ENCODE measurements at places on chromosomes 5 and 9. TPM values are rescaled to one million over a fixed set of nuclear protein-coding genes. Genes with fewer than 3 reads are reported as not detected.

C9 gene
- total RNA-seq = not detected

DNA sequence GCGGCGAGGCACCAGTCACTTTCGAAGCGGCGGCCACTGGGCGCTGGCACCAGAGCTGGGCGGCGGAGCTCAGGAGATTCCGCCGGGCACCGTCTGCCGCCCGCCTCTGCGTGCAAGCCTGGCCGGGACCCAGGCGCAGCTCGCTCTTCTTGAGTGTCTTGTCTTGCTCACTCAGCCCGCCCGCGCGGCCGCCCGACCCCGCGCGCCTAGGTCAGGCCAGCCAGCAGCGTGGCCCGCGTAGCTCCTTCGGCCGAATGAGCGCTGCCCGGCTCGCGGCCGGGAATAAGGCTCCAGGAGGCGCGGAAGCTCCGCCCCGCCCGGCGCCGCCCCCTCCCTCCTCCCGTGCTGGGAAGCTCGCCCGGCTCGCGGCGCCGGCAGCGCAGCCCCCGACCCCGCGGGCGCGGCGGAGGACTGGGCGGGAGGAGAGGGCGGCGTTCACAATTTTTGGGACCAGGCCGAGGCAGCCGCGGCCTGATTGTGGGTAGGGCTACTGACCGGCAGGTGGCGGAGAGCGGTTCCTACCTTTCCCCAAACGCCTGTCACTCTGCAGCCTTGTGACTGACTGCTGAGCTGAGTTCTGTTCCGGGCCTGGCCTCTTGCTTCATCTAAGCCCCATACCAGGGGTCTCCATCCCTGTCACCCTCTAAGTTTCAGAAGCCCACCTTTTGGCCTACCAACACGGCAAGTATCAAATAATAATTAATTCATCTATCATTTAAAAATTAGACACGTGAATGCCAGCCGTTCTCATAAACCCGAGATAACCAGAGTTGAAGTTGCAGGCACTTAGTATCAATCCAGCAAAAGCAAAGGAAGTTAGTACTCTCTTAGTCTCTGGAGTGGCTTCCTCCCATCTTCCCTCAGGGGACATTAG lies at the start of gene HBEGF:
HBEGF (minus strand) TSS at position 256 of the 874 bp plus-strand sequence. CDS start 275 bp downstream, outside the sequence.
- DNase-seq = peak; percentile 89

DNA sequence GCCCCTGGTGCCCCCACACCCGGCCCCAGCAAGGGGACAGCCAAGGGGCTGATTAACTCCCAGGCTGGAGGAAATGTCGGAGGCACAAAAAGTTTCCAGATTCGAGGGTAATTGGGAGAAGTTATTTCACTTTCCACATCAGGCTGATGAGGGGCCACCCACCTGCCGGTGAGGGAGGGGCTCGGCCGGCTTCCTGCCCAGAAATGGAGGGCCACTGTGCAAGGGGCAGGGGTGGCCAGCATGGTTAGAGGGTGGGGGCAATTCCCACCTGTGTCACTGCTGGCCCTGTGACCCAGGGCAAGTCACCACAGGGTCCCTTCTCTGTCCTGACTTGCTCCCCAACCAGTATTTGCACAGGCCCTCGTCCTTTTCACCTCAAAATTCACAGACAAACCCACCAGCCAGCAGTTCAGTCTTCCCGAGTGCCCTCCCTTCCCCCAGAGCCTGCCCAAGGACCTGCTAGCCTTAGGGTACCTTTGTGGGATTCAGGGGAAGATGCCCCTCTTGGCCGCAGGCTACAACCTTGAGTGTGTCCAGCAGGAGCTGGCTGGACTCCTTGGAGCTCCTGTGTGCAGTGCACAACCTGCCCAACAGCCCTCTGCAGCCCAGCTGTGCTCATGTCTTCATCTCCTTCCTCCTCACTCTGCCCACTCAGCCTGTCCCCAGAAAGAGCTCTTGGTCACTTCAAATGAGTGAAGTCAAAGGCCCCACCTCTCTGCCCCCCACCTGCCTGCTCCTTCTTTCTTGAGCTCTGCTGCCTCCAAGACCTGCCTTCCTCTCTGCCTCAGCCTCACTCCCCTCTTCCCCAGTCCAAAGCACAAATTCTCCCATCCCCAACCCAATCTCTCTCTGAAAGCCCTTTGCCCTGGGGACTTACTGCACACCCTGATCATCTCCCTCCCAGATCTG lies 130.5 kb downstream of the BARX1 start:
- no peak for DNase-seq

NRG2 gene
- total RNA-seq = 2.0 TPM

GPR21 gene
- total RNA-seq = 0.12 TPM

- DNase-seq = no peak
Measured at GRCh38 chr5:138647261-138647788, 72.1 kb upstream of the HSPA9 start.

DNA sequence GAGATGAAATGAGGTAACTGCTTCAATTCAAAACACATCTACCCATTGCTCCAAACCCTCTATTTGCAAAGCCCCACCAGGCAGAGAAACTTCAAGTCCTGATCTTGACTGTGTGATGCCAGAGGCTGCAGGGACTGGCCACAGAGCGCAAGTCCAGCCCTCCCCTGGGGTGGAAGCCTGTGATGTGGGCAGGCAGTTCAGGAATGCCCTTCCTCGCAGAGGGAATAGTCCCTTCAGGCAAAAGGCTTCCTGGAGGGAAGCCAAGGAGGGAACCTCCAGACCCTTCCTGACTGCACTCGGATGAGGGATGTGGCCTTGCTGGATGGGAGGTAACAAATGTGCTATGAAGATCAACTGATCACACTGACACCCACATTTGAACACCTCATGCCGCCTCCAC lies 131.2 kb downstream of the SLIT3 start:
- no peak for DNase-seq

HSPA9 gene
- 650 TPM for total RNA-seq

DNA sequence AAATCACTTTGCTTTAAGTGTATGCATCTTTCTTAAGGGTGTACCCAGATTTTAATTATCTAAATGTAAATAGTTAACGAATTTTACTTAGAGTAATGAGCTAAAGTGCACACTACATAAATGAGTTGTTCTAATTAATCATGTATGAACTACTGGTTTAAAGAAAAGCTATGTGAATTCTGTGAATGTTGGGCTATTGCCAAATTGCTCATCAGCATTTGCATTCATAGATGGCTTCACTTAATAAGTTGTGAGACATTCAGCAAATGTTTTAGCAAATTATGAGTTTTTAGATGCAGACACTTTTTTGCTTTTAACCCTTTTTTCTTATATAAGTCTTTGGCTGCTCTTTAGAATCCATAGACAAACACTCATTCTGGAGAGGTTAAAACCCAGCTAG lies 175.7 kb downstream of the PBX3 start:
- DNase-seq = no peak

OSMR gene
- total RNA-seq = not detected

NCBP1 gene
- total RNA-seq = 45.5 TPM

DNA sequence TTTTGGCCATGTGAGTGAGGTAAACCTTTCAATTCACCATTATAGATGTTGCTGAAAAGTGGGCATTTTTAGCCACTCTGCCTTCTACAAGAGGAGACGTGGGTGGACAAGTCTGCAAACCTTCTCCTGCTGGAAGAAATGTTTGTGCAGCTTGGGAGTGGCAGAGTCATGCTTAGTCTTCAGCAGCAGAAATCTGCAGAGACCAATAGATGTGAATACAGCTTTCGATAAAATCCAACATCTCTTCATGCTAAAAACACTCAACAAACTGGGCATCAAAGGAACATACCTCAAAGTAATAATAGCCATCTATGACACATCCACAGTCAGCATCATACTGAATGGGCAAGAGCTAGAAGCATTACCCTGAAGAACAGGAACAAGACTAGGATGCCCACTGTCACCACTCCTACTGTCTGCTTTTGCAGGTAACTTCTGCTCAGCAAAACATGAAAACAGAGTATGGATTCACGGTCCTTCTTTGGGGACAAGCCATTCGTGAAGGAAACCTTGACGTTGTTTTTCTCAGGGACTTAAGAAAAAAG lies 91.3 kb downstream of the RALGPS1 start:
- no peak for DNase-seq

MARVELD2 gene
- not detected for total RNA-seq

KIF4B gene
- total RNA-seq = 0.06 TPM

DNA sequence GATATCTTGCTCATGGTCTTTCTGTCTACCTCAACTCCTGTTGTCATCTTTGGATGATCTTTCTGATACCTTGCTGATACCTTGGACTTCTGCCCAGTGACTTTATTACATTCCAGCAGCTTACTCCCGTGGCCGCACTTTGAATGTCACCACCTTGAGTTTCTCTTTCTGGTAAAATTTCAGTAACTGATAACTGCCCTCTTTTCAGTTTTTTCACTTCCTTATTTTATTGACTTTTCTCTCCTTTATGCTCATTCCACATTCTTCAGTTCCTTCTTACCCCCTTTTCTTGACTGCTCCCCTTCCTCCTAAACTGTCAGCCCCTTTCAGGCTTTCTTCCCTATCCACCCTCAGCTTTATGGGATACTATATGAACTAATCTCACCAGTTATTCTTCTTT lies 7.0 kb upstream of the FBXO4 start:
- DNase-seq = no peak

DNA sequence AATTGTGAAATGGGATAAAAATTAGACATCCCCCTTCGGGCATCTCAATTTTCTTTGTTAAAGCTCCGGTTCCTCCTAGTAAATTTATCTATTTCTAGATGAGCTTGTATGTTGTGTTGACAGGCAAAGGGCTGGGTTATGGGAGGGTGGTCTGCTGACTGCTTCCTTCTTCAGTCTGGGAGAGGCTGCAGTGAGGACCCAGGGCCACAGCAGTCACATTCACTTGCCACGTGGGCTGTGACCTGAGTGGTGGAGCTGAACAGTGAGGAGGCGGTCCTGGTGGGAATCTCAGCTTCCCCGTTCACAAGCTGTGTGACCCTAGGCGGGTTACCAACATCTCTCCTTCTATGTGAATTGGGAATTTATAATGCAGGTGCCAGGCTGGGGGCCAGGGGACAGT lies 57.5 kb upstream of the RXRA start:
- DNase-seq = no peak

- DNase-seq = no peak
Measured at GRCh38 chr9:133927041-133927440, 65.1 kb downstream of the VAV2 start.

- no peak for DNase-seq
Measured at GRCh38 chr9:32500768-32501167, 25.2 kb downstream of the RIGI start.

TNFSF15 gene
- not detected for total RNA-seq

WWC1 gene
- 46.3 TPM for total RNA-seq

- DNase-seq = no peak
Measured at GRCh38 chr9:123234853-123235252, 33.5 kb downstream of the STRBP start.

DNA sequence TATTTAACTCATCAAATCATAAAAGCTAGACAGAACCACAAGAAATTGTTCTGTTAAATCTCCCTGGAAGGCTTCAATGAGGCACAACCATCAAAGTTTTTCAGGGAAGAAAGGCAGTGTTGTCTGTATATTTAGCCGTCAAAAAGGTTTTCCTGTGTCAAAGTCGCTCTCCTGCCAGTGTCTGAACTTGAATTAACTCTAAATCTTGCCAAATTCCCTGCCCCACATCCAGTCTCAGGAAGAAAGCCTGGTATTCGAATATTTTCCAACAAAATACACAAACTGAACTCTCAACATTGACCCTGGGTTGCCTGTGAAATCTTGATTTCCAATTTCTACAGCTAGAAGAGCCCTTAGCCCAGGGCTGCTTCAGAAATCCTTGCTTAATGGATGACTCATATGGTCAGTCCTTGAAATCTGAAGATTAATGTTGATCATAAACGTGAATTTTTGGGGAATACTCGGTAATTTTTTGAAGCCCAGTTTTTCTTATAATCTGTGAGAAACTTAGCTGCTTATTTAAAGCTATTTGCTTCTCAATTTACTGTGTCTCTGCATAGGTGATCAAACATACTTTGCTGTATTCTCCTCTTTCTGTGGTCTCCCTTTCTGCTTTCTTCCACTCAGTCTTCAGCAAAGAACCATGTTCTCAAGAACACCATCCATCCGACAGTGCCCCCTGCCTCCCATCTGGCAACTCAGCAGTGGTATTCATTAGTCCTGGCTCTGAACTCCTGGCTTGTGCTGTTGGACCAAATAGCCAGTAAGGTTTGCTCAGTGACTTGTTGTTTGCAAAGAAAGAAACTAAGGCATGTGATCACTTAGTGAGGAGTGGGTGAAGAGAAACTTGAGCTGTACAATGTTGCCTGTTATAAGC lies 58.9 kb downstream of the NREP start:
- DNase-seq = no peak

Data from G401 (cell line).